ENCODE measurements at places on chromosomes 1 and 21.

DNA sequence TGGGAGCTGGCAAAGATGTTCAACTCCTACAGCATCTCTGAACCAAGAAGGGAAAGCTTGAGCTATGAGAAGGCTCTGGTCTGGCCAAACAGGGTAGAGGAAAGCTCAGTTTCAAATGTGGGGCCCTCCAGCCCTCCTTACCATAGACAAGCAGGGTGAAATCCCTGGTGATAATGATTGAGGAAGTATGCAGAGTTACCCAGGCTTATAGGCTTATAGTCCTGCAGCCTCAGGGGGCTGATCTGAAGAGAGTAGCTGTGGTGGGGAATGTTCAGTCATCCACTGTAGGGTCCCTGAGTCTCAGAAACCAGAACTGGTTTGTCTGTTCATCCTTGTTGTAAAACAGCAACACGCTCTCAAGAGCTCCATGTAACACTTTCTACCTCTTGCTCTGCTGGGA, 19.8 kb upstream of the LY9 start:
- no peak for DNase-seq

- DNase-seq, result no peak
Measured at GRCh38 chr1:166956057-166956850, 19.1 kb downstream of the ILDR2 start.

DNA sequence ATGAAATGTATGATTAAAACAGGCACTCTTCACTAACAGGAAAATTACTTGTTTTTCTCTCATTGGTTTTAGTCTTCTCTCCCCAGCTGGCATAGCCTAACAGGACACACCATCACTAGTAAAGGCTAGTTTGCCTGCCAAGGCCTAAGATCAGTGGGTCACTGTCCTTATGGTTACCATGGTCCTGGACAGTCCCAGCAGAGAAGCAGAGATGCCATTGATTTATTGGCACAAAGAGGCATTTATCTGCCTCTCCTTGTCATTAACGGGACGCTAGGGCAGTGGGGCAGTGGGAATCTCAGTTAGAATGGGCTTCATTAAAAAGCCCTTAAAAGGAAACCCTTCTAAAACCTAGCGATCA, 13.9 kb downstream of the CD247 start:
- DNase-seq, result no peak

DNA sequence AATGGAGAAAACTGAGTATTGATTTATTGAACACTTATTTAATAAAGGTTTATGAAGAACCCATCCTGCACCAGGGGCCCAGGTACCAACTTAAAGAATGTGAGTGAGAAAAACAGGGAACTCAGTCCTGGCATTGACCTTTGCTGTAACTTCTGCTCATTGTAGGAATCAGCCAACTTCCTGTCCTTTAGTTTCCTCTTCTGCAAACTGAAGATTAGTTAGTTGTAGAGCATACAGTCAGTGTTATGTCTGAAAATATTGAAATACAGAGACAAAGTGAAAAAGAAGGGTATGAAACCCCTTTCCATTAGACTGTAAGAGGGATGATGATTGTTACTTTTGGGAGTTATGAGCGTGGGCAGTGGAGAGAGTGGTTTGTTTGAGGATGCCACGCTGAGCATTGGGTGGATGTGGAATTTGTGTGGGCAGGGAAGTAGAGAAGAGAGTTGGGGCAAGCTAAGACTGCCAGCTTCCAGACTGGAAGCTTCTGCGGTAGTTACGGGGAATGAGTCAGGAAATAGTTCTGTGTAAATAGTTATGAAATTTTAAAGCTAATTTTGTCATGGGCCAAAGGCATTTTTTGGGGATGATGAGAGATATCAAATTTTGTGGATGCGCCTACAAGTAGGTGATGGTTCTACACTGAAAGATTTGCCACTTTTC, 89.2 kb downstream of the GPR88 start:
- no peak for DNase-seq

- no peak for DNase-seq
Measured at GRCh38 chr1:62234688-62235087, 40.0 kb downstream of the L1TD1 start.

DNA sequence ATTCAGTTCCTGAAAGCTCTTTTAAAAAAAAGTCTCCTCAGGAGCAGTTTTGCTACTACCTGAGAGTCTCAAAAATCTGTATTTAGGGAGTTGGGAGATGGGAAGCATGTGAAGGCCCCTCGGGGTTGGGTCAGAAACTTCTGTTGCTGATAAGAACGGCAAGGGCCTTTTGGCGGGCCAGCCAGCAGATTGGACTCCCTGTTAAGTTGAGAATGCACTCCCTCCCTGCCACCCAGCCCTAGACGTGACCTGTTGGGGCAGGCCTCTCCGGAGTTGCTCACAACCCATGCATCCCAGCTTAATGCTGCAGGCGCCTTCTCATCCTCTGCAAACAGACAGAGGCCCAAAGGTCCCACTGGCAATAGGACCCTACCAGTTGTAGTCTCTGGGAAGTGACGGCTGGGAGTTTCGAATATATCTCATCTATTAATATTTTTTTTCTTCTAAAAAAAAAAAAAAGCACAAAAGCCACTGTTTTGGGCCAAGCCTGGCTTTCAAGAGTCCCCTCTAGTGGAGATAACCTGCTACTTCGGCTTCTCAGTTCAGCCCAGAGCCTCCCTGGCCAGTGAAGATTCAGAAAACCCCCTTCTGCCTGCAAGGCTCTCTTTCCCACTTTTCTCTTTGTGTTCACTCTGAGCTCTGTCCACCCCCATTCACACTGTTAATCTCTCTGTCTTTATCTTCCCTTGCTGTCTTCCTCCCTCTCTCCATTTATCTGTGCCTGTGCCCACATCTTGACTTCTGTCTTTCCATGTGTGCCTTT, 5.3 kb downstream of the PLXNA2 start:
- DNase-seq, result no peak

DNA sequence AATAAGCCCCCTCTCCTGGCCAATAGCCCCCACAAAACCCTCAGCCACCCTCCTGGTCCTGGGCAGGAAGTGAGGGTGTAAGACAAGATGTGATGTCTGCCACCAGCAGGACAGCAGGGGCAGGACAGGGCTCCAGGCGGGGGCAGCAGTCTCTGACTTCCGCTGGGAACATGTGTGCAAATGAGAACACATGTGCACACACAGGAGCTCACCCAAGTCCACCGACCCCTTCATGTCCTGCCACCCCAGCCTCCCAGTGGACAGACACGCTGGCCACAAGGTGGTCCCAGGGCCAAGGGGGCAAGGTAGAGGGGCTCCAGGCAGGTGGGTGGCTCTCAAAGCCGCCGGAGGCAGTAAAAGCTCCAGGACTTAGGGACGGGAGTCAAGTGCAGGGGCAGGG, 60.1 kb downstream of the KCNAB2 start:
- DNase-seq, result no peak

- no peak for DNase-seq
Measured at GRCh38 chr1:199619223-199619622, 408.3 kb upstream of the NR5A2 start.

- DNase-seq, result no peak
Measured at GRCh38 chr21:18840239-18840638, 436.7 kb upstream of the TMPRSS15 start.

- no peak for DNase-seq
Measured at GRCh38 chr1:68320349-68320748, 88.0 kb upstream of the WLS start.

- no peak for DNase-seq
Measured at GRCh38 chr1:16221499-16221898, 9.0 kb upstream of the ARHGEF19 start.

DNA sequence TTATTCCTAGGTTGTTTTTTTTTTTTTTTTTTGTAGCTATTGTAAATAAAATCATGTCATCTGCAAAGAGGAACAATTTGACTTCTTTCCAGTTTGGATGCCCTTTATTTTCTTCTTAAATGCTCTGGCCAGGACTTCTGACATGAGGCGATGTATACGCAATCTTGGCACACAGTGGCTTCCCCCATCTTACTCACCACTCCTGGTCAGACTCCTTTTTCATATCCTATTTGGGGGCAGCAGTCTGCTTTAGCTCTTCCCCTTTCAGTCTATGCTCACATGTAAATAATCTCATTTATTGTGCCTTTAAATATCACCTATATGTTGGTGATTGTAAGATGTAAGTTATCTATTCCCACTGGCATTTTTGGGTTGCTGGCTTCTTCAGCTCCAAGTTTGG, 56.1 kb downstream of the SLAMF6 start:
- DNase-seq, result no peak

GRCh38 chr1:32736812-32737791, 34.5 kb upstream of the SYNC start:
- no peak for DNase-seq

DNA sequence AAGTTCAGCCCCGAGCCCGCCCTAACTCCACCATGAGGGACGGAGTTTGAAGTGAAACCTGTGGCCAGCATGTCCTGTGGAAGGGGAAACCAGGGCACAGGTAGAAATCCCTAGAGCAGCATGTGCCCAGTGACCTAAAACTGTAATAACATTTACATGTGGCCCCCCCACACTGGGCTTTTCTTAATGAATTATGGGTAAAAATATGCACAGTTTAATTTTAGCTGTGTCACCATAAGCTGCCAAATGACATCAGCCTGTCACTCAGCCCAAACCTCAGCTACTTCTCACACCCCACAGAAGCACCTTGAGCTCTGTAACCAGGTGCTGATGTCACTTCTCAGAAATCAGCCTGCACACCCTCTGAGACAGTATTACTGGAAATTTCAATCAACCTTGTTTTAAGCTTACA, 50.0 kb upstream of the SLC19A1 start:
- DNase-seq, result peak; percentile 65

DNA sequence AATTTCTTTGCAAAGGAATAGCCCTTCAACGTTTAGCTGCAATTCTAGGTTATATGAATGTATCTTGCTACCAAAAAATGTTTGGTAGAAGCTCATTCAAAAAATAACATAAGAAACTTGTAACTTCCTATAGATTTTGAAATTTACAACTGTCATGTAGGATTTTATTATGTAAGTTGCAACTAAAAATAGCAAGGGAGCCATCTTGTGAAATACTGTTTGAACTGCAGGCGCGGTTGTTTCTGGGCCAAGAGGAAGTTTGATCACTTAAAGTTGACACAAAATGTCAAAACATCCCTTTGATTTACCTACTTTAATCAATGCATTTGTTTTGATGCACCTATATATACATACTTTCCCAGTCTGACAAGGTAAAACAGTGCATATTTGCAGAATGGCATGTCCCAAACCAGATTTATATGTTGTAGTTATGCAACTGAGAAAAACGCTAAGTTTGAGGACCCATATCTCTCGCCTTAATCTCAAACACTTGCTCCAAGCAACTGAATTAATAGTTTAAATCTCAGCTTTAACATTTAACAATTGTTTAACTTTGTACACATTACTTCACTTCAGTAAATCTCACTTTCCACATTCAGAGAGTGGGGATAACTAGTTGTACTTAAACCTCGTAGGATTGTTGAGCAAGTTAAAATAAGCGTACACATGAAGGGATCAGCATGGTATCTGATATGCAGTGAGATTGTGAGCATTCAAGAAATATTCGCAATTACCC, 63.9 kb downstream of the KCNK2 start:
- no peak for DNase-seq

- no peak for DNase-seq
Measured at GRCh38 chr1:159992161-159992560, 38.1 kb upstream of the SLAMF9 start.

DNA sequence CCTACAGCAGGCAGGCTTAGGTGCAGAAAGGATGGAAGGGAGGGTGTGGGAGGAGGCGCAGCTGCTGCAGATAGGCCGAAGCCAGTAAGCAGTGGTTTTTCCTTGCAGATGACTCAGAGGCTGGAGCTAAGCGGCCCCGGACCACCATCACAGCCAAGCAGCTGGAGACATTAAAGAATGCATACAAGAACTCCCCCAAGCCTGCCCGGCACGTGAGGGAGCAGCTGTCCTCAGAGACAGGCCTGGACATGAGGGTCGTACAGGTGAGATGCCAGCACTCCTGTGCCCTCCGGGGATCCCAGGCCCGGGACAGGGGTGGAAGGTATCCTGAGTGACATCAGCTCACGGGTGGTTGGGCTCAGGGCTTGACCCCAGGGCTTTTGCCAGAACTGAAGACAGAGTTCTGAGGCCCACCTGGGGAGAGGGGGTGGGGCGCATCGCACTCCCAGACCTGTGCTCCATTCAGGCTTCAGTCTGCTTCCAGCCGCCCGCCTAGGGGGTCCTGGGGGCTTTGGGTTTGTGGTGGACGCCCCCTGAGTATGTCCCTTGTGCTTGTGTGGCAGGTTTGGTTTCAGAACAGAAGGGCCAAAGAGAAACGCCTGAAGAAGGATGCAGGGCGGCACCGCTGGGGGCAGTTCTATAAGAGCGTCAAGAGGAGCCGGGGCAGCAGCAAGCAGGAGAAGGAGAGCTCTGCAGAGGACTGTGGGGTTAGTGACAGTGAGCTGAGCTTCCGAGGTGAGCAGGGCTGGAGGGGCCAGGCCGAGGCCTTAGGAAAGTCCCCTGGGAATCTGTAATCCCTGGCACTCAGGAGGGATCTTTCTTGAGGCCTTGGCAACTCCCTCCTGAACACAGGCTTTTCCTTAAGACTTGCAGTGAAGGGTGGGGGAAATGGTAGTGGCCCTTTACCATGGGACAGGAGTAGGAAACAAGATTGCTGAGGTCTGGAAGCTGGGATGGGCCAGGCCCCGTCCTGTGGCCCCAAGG, 41.5 kb downstream of the LHX4 start:
- no peak for DNase-seq

DNA sequence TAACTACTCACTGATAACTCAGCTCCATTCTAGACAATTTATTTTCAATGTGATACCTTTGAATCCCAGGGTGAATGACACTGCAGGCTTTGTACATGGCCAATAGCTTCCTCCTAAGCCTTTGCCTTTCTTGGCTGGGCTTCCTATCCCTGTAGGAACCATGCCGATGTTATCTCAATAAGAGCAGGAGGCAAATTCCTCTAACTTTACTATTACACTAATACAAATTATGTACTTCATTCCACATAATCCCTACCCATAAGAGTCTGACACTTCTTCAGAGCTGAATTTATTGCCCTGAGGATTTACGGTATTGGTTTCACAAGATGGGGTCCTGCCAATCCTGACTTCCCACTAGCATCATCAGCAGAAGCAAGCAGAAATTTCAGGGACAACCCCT, 14.0 kb downstream of the TGFBR3 start:
- no peak for DNase-seq

DNA sequence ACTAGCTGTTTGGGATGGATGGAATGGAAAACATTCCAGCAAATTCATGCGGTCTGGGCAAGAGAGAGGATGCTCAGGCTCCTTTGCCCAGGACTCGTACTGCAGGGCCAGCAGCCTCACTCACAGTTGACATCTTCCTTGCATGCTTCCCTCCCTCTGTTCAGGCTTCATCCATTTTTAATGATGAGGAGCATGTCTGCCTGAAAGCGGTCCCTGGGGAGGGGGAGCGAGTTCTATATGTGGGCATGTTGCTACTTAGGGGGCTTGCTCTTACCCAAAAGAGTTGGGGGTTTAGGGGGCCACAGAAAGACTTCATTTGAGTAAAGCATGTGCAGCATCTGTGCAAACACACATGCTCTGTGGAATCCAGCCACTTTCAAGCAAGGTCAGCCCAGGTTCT, 98.2 kb downstream of the HMGB4 start:
- DNase-seq, result no peak
